ELF-1 (cell line): ENCODE measurements at places on chromosomes 12 and 14.

GRCh38 chr12:52771088-52771487, 6.1 kb downstream of the KRT76 start:
- no peak for DNase-seq

- DNase-seq: no peak
Measured at GRCh38 chr14:52650774-52651173, 44.6 kb downstream of the ERO1A start.

GRCh38 chr14:94306047-94306978, 13.2 kb upstream of the SERPINA10 start:
- no peak for DNase-seq

GRCh38 chr12:104399740-104400612, 56.8 kb upstream of the CHST11 start:
- no peak for DNase-seq

DNA sequence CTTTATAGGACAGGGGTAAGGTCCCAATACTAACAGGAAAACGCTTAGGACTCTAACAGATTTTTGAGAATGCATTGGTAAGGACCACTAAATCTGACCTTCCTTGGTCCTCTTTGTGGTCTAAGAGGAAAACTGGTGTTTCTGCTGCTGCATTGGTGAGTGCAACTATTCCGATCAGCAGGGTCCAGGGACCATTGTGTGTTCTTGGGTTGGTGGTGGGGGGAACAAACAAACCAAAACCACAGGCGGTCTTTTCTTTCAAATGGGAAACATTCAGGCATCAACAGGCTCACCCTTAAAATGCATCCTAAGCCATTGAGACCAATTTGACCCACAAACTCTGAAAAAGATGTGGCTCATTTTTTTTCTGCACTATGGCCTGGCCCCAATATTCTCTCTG, 20.7 kb downstream of the EPYC start:
- DNase-seq: peak; percentile 46

GRCh38 chr14:38420048-38420447, 164.2 kb upstream of the CLEC14A start:
- DNase-seq: no peak

GRCh38 chr12:43098766-43099550, 453.0 kb downstream of the ADAMTS20 start:
- DNase-seq: no peak

GRCh38 chr14:81286574-81287370, 66.0 kb upstream of the GTF2A1 start:
- no peak for DNase-seq

DNA sequence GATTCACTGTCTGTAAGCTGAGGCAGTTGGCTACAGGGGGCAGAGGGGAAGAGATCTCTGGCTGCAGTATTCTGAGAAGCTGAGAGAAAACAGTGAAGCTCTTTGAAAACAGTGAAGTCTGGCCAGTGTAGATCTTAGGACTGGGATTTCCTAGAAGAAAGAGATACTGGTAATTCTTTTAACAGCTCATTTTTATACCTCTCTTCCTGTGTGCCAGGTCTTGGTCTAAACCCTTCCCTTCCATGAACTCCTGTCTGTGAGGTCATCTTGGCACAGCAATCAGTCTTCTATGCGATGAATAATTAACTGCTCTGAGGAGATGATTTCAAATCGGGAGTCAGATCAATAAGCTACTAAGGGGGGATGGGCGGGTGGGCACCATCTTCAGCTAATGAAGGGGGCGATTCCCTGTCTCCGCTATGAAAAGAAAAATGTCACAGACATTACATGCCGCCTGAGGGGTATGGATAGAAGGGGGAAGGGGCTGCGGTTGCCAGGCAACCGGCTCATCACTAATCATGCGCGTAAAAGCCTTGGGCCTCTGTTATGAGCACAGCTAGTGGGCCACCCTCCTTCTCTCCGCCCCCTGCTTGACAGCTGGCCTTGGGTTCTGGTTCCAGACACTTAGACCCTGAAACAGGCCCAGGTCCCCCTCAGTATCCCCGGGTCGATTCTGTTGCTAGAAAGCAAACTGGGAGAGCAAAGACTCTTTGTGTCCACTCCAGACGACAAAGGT, 75.3 kb upstream of the CEP83 start:
- DNase-seq: no peak

DNA sequence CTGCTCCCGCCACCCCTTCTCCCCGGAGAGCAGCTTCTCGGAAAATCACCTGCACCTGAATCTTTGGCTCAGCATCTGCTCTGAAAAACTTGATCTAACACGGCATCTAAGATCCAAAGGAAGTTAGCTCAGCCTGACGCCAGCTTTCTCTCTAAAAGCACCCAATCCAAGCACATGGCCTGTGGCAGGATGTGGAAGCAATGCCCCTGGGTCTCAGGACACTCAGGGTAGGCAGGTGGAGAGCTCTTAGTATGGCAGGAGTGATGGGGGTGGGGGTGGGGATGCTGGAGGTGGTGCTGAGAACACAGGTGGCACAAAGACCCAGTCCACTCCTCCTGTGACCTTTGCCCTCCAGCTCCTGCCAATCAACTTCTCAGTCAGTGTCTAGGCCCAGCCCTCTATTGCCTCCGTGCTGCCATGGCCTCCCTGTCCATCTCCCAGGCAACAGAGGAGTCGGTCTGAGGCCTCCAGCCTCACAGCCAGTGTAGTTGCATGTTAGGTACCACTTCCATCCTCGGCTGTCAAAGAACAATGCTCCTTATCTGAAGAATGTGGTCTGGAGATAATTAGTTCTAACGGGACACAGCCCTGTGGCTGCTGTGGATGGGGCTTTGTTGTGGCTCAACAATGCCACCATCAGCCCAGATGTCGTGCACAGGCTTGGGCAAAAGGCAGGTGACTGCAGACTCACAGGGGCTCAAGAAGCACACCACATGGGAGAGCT, 180.0 kb upstream of the C14orf180 start:
- peak; percentile 53 for DNase-seq

DNA sequence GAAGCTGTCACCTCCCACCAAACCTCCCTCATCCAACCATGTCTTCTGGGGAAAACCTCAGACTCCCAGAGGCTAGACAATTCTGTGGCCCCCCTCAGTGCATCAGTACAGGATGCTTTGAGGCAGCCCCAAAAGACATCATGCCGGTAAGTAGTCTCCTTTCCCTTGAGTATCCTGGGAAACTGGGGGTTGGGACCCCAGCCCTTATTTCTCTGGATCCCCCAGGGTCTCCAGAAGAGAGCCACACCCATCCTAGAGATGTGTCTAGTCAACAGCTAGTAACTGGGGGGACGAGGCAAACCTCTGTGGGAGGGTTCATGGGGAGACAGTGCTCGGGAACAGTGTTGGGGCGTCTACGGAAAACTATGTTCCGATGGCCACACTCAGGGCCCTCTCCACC, 974.2 kb upstream of the TMEM132C start:
- no peak for DNase-seq

DNA sequence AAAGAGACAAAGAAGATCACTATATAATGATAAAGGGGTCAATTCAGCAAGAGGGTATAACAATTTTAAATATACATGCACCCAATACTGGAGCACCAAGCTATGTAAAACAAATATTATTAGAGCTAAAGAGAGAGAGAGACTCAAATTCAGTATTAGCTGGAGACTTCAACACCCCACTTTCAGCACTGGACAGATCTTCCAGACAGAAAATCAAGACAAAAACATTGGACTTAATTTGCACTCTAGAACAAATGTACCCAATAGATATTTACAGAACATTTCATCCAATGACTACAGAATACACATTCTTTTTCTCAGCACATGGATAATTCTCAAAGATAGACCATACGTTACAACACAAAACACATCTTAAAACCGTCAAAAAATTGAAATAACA, 81.0 kb downstream of the KLHL28 start:
- no peak for DNase-seq

- no peak for DNase-seq
Measured at GRCh38 chr14:100769035-100769939, 42.6 kb downstream of the DLK1 start.

GRCh38 chr14:92830902-92831301, 36.8 kb downstream of the GOLGA5 start:
- no peak for DNase-seq

DNA sequence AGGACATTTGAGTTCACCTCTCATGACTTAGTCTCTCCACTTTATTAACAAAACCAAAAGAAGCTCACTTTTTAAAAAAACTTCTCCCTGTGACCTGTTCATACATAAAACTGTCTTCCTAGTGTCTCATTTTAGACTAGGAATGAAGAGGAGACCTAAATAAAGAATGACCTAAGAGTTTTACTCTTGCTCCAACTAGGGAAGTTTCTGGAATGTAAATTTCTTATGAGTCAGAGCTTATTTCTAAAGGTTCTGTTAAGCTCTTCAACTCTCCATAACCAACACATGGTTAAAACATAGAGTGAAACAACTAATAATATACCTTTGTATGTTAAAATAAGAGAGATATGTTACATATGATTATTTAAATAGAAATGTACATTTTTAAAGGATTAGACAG, 369.8 kb downstream of the EMP1 start:
- DNase-seq: no peak

DNA sequence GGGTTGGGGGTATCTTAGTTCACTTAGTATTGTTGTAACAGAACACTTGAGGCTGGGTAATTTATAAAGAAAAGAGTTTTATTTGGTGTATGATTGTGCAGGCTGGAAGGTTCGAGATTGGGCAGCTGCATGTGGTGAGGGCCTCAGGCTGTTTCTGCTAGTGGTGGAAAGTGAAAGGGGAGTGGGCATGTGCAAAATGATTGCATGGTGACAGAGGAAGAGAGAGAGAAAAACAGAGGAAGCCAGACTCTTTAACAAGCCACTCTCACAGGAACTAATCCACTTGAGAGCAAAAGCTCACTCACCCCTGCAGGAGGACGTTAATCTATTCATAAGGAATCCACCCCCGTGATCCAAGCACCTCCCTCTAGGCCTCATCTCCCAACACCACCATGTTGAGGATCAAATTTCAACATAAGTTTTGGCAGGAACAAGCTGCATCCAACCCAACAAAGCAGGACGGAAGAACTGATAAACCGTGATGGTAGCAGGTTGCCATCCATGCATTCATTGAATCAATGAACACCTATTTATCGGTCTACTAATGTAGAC, 165.0 kb upstream of the GZMB start:
- DNase-seq: no peak

DNA sequence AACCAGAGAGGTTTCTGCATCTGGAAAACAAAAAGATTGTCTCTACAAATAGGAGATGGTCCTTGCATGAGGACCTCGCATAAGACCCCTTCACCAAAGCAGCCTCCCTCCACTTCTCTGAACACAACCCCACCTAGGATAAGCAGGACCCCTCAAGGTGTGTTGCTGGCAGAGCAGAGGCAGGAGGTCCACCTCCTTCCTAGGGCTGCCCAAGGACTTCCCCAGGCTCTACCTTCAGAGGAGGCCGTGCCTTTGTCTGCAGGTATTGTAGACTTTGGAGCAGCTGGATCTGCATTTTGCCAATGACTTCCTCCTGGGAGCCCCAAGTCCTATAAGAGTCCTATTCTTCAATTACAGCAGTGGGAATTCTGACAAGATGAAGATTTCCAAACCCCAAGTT, 67.3 kb upstream of the TSPAN11 start:
- DNase-seq: no peak

DNA sequence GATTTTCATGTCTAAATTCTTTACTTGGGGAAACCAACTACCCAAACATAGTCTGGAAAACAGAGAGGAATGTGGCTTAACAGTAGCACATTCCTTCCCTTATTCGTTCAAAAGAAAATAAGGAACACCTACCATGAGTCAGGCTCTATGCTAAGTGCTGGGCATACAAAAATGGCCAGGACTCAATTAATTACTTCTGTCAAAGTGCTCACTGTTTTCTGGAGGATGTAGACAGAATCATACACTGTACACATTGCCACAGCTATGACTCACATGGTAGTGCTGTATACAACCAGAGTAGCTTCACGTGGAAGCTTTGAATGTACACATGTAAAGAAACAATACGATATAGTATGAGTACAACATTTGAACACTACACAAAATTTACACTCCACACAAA, 50.1 kb downstream of the SLC25A21 start:
- no peak for DNase-seq

GRCh38 chr12:109626378-109627115, 53.0 kb downstream of the MVK start:
- DNase-seq: no peak

- DNase-seq: peak; percentile 6
Measured at GRCh38 chr12:109377139-109377685, 29.5 kb downstream of the MYO1H start.

GRCh38 chr12:87995581-87996178, 33.5 kb downstream of the C12orf50 start:
- DNase-seq: peak; percentile 63

DNA sequence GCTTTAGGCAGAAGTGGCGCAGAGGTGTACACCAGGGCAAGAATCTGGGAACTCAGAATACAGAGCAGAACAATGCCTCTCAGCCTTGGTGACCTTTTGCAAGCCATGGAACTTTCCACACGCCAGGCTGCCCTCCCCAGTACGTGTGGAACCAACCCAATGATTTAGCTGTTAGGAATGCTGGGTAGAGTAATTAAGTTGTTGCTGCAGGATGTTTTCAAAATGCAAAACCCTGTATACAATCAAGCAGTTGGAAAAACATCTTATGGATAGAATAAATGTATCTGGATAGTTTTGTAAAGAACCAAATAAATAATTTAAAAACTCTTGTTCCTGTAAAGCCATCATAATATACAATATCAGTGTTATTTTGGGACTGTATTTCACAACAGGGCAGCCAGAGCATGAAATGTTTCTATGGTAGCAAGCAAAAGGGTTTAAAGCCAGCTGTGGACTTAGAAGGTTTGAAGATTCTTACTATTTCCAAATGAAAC, 19.4 kb downstream of the PPP1R36 start:
- DNase-seq: peak; percentile 50

- no peak for DNase-seq
Measured at GRCh38 chr14:75648066-75648838, 12.4 kb downstream of the ERG28 start.

DNA sequence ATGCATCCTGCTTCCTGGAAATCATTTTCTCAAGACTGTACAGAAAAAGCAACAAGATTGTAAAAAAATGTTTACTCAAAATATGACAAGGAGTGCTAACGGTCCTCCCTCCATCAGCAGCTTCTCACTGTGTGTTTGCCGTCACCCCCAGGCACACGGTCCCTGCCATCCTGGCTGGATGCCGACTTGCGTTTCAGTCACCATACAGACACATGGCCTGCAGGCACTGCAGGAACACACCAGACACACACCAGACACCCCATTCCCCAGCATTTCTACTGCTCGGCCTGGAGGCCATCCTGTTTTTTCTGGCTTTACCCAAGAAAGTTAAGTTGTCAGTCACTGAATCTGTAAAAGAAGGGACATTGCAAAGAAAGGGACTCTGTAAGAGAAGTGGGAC, 10.8 kb downstream of the KCNK10 start:
- no peak for DNase-seq

- DNase-seq: no peak
Measured at GRCh38 chr14:23876160-23876750, 77.3 kb upstream of the DHRS4 start.
